ENCODE measurements at places on chromosomes 12 and 14.

DNA sequence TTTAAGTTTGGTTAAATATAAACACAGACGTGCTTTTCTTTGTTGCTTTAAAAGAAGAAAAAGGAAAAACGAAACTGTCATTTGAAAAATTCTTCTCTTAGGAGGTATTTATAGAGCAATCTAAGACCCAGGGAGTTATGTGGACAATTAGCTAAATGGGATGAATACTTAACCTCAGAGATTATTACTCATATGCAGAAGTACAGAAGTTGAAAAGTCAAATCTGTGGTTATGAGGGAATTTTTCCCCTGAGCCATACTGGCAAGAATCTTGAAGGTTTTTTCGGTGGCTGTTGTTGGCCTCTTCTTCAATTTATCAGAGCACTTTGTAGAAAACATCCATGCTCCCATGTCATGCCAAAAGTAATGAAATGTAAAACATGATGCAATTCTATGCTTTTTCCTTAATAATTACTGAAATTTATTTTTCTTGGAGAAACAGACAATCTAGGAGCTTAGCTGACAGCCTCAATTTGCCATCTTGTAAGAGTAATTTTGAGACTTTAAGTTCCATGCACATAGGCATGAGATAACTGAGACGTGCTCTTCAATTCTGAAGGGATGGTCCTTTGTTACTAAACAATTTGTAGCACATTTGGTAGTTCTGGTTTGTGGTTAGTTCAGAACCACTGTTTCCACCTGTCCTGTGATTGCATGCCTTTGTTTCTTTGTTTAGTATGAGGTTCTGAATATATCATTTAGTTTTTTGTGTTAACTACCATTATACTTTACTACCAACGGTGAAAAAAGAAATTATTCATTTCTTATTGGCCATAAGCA lies 126.6 kb downstream of the BCAT1 start:
- peaks cover 23% of the 10 kb centered on the region for H3K36me3 ChIP-seq
- H3K4me1 ChIP-seq, result peaks cover 29% of the 10 kb centered on the region
- peak overlapping the region; percentile 91 for H3K27ac ChIP-seq
- no peak for DNase-seq
- H3K4me3 ChIP-seq, result peak overlapping the region; percentile 48

GRCh38 chr12:121786440-121786825 lies 7.1 kb downstream of the RHOF start:
- no peaks in the 10 kb centered on the region for H3K27me3 ChIP-seq
- H3K27ac ChIP-seq, result peak overlapping the region; percentile 86
- peaks cover 85% of the 10 kb centered on the region for H3K4me1 ChIP-seq
- H3K36me3 ChIP-seq, result peaks cover 32% of the 10 kb centered on the region
- no peak for DNase-seq

GRCh38 chr12:62839869-62840660 lies 94.9 kb downstream of the PPM1H start:
- no peaks in the 10 kb centered on the region for H3K4me1 ChIP-seq
- no peaks in the 10 kb centered on the region for H3K36me3 ChIP-seq
- H3K4me3 ChIP-seq, result no peak overlapping the region
- H3K27me3 ChIP-seq, result peaks cover 16% of the 10 kb centered on the region
- H3K27ac ChIP-seq, result no peak overlapping the region

- H3K27me3 ChIP-seq, result peaks cover 5% of the 10 kb centered on the region
- H3K4me3 ChIP-seq, result no peak overlapping the region
- DNase-seq, result no peak
- no peaks in the 10 kb centered on the region for H3K36me3 ChIP-seq
- H3K4me1 ChIP-seq, result no peaks in the 10 kb centered on the region
- no peak overlapping the region for H3K27ac ChIP-seq
Observed at GRCh38 chr12:9133216-9133916, 17.6 kb upstream of the A2M start.

DNA sequence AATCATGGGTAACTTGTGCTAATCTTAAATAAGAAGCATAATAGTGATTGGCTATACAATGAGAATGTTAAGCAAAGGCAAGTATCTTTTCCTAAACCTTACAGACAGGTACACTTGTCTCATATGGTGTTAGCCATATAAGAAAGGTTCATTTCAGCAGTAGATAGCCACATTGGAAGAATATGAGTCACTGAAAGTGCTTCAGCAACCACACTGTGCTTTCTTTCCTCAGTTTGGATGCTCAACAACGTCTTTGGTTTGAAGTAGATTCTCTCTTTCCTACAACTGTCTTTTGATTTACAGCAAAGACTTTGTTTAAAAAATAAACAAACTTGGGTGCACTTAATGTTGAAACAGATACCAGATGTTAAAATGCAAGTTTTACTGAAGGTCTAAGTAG lies 8.9 kb downstream of the DDHD1 start:
- peak overlapping the region; percentile 76 for H3K27ac ChIP-seq
- no peaks in the 10 kb centered on the region for H3K27me3 ChIP-seq
- H3K36me3 ChIP-seq, result peaks cover 52% of the 10 kb centered on the region
- peak overlapping the region; percentile 29 for H3K4me3 ChIP-seq

- no peaks in the 10 kb centered on the region for H3K36me3 ChIP-seq
- H3K27ac ChIP-seq, result no peak overlapping the region
- H3K4me3 ChIP-seq, result no peak overlapping the region
- H3K4me1 ChIP-seq, result no peaks in the 10 kb centered on the region
Observed at GRCh38 chr12:18139989-18140596, 50.1 kb upstream of the RERGL start.

GRCh38 chr14:24329073-24329663 lies 5.7 kb downstream of the ADCY4 start:
- H3K4me1 ChIP-seq, result peaks cover 48% of the 10 kb centered on the region
- no peak overlapping the region for H3K4me3 ChIP-seq
- no peaks in the 10 kb centered on the region for H3K36me3 ChIP-seq
- H3K27ac ChIP-seq, result no peak overlapping the region
- no peak for DNase-seq
- H3K27me3 ChIP-seq, result peaks cover 21% of the 10 kb centered on the region

GRCh38 chr12:104011253-104011652 lies 38.7 kb downstream of the GLT8D2 start:
- H3K27me3 ChIP-seq, result peaks cover 26% of the 10 kb centered on the region
- no peak for DNase-seq
- no peaks in the 10 kb centered on the region for H3K36me3 ChIP-seq
- no peak overlapping the region for H3K4me3 ChIP-seq
- H3K4me1 ChIP-seq, result no peaks in the 10 kb centered on the region
- no peak overlapping the region for H3K27ac ChIP-seq

DNA sequence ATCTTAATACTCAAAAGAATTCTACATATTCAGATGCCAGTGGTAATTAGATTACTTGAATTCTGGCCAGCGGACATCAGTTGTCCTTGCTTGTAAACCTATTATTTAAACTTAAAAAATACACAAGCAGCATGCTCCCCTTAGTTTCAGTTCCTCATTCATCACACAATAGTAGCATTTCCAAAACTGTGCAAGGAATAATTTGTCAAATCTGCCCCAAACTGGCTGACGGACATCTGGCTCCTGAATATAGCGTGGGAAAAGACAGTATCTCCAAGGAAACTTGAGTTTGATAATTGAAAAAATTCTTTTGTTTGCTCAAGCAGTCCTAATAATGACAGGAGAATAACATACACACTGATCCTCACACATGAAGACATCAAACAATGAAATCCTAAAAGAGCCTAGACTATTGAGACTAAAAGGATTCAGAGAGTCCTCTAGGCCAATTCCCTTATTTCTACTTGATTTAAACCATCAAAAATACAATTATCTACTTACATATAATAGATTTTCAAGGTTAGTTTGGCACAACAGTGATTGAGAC lies 90.4 kb downstream of the KIF21A start:
- peaks cover 4% of the 10 kb centered on the region for H3K4me1 ChIP-seq
- no peak for DNase-seq
- H3K27me3 ChIP-seq, result no peaks in the 10 kb centered on the region
- H3K36me3 ChIP-seq, result peaks cover 10% of the 10 kb centered on the region
- H3K4me3 ChIP-seq, result no peak overlapping the region
- no peak overlapping the region for H3K27ac ChIP-seq

DNA sequence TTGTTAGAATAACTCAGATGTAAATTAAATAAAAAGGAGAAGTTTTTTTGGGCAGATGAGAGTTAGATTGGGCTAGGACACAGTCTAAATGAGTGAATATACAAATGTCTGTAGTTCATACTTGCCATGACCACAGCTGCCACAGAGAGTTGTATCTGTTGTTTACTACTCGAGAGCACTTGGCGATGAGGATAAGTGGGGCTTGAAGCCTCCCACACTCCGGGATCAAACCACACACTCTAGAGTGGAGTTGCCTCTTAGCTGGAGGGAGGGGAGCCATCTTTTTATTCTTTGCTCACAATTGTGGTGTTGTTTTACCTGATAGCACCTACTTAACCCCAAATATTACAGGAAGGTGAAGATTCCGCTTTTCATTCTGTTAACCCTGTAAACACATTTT lies 27.5 kb downstream of the BEST3 start:
- DNase-seq, result no peak
- H3K36me3 ChIP-seq, result no peaks in the 10 kb centered on the region
- no peaks in the 10 kb centered on the region for H3K4me1 ChIP-seq
- peaks cover 4% of the 10 kb centered on the region for H3K27me3 ChIP-seq
- no peak overlapping the region for H3K4me3 ChIP-seq

GRCh38 chr14:19873178-19873577 lies 1.8 kb upstream of the OR4K2 start:
- no peak for DNase-seq
- H3K4me1 ChIP-seq, result no peaks in the 10 kb centered on the region
- H3K27me3 ChIP-seq, result no peaks in the 10 kb centered on the region
- no peaks in the 10 kb centered on the region for H3K36me3 ChIP-seq
- no peak overlapping the region for H3K27ac ChIP-seq
- no peak overlapping the region for H3K4me3 ChIP-seq

- no peak for DNase-seq
- no peaks in the 10 kb centered on the region for H3K36me3 ChIP-seq
- H3K4me3 ChIP-seq, result no peak overlapping the region
- H3K27me3 ChIP-seq, result peaks cover 4% of the 10 kb centered on the region
- H3K27ac ChIP-seq, result no peak overlapping the region
- H3K4me1 ChIP-seq, result peaks cover 3% of the 10 kb centered on the region
Observed at GRCh38 chr12:121613462-121613861, 12.9 kb upstream of the ORAI1 start.

DNA sequence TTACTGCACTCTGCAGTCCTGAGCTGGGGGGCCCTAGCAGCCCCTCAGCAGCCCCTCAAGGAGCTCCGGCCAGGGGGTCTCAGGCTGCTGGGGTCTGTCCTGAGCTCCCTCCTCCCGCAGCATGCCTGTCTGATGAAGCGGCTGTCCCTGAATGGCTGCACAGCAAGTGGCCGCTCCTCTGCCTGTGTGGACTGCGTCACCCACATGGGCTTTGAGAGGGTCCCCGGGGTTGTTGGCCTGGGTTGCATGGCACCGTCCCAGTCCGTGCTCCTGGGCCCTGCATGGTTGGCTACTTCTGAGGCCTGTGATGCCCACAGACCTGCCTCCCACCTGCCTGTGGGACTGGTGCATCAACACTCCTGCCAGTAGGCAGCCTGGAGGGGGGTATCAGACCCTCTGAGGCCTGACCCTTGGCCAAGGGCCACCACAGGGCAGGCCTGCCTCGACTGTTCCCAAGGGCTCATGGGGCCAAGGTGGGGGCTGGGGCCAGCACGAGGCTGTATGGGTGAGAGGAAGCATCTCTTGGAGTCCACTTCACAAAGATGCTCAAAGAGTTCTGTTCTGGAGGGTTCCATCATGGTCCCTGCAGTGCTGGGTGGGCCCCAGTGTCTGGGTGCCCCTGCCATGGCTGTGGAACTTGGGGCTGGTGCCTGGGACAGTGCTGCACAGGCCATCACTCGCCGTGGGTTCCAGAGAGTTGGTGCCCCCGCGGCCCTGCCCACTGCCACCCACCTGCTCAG lies 12.2 kb downstream of the CEP170B start:
- H3K36me3 ChIP-seq, result no peaks in the 10 kb centered on the region
- no peak overlapping the region for H3K27ac ChIP-seq
- H3K4me3 ChIP-seq, result no peak overlapping the region
- H3K27me3 ChIP-seq, result no peaks in the 10 kb centered on the region
- peaks cover 6% of the 10 kb centered on the region for H3K4me1 ChIP-seq

- H3K27ac ChIP-seq, result peak overlapping the region; percentile 78
- peaks cover 2% of the 10 kb centered on the region for H3K27me3 ChIP-seq
- H3K36me3 ChIP-seq, result peaks cover 4% of the 10 kb centered on the region
- peaks cover 31% of the 10 kb centered on the region for H3K4me1 ChIP-seq
- no peak for DNase-seq
Observed at GRCh38 chr12:1662761-1663439, 28.0 kb upstream of the ADIPOR2 start.

DNA sequence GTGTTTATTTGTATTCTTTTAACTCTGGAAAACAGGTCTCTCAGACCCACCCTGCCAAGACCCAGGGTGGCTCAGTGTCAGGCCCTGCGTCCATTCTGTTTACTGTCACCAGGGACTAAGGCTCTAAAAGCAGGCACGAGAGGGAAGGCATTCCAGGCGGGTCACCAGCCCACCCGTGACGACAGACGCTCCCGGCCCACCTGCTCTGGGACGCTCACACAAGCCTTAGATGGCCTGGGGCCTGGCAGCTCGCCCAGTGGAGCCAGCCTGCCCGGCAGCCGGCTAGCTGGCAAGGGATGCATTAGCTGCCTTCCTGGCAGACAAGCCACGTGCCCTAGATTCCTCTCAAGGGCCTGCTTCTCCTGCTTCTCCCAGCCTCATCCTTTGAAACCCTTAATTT lies 9.2 kb upstream of the NUAK1 start:
- H3K27me3 ChIP-seq, result peaks cover 3% of the 10 kb centered on the region
- H3K36me3 ChIP-seq, result no peaks in the 10 kb centered on the region
- no peak for DNase-seq
- no peak overlapping the region for H3K4me3 ChIP-seq
- no peaks in the 10 kb centered on the region for H3K4me1 ChIP-seq

DNA sequence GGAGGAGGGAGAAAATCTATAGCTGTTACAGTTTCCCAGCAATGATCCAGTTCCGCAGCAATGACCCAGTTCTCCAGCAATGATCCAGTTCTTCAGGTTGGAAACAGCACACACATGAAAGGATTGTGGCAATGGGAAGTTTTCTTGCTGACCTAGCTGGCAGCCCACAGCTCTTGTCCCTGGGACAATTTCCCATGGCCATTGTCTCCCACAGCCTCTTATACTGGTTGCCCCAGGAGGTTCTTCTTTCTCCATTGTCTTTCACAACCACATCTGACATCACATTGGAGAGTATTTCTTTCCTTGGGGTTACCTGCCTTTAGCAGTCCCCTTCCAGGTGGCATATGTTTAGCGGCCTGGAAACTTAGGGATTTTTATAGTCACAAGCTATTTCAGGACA lies 209.8 kb upstream of the PLEKHG7 start:
- H3K4me1 ChIP-seq, result peaks cover 31% of the 10 kb centered on the region
- no peak overlapping the region for H3K4me3 ChIP-seq
